Activated T-helper 1 cell treated with anti-CD3 and anti-CD28 coated beads, Interleukin-12 subunit alpha, Interleukin-12 subunit beta, Interleukin-2, Interleukin-4 antibody, amounts not matched to agents 30 ng/mL and 10 ng/mL and 1 ng/mL, durations not matched to agents 14 hours and 24 hours and 36 hours (primary cell): ENCODE measurements at places on chromosomes 13 and 19.

DNA sequence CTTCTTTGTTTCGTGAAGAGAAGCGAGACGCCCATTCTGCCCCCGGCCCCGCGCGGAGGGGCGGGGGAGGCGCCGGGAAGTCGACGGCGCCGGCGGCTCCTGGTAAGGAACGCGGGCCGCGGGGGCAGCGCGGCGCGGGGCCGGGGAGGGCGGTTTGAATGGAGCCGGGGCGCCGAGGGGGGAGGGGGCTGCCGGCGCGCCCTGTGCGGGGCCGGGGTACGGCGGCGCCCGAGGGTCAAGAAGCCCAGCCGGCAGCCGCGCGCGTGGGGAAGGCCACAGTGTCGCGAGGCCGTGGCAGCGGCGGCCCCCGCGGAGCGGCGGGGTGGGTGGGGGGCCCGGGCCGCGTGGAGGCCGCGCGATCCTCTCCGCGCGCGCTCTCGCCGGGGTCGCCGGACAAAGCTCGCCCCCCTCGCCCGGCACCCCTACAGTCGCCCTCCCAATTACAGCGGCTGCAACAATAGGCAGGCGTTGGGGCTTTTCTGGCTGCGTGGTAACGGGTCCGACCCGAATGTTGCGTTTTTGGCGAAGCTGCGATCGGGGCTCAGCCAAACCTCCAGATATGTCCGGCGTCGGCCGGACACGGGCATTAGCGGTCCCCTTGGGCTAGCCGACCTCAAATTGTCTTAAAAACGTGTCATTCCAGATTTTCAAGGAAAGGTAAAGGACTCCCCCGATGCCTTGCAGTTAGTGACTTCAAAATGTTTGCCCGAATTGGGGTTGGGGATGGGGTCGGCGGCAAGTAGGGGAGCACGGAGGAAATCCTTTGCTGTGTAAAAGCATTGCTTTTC is 437 bp downstream of the SMARCA4 start:
- peak; percentile 10 for DNase-seq

- no peak for DNase-seq
These were observed 374.5 kb downstream of the KCNRG start for GRCh38 chr13:50389726-50390125.

GRCh38 chr13:36288794-36289391 is 8.7 kb downstream of the CCDC169 start:
- no peak for DNase-seq

DNA sequence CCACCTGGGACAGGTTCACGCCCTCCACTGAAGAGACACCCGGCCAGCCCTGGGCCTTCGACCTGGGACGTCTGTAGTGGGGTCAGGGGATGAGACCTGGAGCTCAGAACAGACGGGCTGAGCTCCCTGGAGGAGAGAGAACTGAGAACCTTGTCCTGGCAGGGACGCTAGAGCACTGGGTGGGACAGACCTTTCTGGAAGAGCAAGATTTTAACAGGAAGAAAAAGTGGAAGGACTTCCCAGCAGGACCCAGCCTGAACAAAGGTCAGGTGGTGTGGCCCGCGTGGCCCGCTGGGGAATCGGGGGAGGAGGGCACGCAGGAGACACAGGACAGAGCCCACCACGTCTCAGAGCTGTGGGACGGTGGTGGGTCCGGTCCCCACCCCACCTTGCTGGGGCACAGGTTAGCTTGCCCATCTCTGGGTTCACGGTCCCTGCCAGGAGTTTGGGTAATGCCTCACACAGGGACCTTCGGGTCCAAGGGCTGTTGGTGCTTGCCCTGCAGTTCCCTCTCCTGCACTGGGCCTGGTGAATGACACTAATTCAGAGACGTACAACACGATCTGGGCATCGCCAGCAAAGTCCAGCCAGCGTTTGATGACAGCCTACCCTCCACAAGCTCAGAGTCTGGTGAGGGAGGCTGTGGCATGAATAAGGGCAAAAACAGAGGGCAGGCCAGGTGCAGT is 1.2 kb upstream of the EFNA2 start:
- DNase-seq: no peak

GRCh38 chr13:60772726-60773125 is 375.7 kb downstream of the TDRD3 start:
- no peak for DNase-seq

GRCh38 chr19:51433043-51433442 is 15.6 kb upstream of the SIGLEC10 start:
- DNase-seq: no peak

- peak; percentile 46 for DNase-seq
These were observed 3.4 kb upstream of the PRAM1 start for GRCh38 chr19:8505680-8506401.

- DNase-seq: no peak
These were observed 28.7 kb downstream of the PDE4A start for GRCh38 chr19:10449037-10449436.

DNA sequence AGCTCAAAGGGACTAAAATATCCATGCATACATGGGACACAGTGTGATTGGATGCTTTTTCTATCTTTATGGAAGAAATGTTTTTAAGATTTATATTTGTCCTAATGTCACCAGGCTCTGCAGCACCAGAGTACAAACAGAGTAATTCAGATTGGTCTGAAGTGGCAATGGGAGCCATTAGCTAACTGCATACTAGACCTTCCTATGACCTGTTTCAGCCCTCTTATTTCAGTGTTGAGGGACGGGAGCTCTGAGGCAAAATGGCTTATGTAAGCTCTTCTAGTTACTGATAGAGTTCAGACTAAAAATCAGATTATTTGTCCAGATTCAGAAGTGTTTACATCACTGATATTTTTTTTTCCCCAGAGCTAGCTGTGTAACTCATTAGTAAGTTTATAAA is 4.9 kb downstream of the SLAIN1 start:
- DNase-seq: no peak
